ENCODE measurements at places on chromosomes 16 and 17.

GRCh38 chr17:28957277-28957991, 6.1 kb upstream of the PHF12 start:
- no peak for DNase-seq

GRCh38 chr16:5235119-5235518, 137.5 kb upstream of the EEF2KMT start:
- DNase-seq: no peak

- no peak for DNase-seq
These were observed 73.9 kb downstream of the SPAG9 start for GRCh38 chr17:51046514-51047384.

DNA sequence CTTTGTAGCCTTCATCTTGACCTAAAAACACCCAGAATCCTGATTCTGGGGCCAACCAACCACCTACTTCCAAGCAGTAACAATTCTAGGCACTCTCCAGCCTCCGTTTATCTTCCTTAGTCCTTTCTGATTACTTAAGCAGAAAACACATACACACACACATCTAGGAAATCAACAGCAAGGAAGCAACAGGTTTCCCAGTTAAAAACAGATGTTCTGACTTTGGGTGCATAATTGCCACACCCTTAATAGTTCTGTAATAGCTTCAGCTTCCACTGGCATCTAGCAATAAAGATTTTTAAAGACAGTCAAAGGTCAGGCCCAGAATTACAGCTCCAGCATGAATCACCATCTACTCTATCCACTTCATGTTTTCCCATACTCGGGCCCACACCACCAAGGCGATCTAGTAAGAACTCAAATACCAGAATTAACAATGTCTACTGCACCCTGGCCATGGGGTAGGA, 2.6 kb downstream of the ARHGAP17 start:
- no peak for DNase-seq

DNA sequence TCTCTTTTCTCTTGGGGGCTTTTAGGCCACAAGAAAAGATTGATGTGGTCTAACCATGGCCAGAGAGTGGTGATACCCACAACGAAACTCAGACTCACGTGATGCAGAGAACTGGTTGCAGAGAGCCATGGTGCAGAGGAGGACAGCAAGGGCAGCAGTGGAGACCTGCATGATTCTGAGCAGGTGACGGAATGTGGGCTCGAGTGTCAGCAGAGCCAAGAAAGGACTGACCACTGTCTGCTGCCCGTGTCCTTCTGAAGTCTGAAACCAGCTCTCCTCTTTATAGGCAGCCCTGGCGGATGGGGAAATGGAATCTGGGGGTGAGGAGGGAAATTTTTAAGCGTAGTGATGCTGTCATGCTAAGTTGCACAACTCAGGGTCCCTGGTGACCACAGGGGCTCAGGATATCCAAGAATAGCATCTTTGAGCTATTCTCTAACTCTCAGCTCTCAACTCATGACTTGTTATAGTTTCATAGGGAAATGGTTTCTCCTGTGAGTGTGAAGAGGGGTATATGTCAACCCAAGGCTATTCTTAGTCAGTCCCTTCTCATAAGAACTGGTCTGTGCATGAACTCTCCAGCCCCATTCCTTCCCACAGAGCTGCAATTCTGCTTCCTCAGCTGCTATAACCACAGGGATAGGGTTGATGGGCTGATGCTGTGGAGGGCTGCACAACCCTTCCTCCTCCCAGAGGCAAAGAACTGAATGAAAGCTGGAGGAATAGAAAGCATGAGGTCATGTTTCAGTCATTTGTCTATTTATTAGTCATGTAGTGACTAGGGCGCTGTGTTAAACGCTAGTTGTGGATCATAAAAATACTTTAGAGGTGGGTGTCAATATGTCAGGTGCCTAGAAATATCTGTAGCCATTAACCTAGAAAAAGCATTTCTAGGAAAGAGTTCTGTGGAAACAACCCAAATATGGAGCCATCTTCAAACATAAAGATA, at the start of gene CCL3:
Gene CCL3 (minus strand): TSS at position 256 of the 949 bp plus-strand sequence. CDS start 85 bp downstream, at position 171.
- no peak for DNase-seq

GRCh38 chr17:31859487-31860008, 504 bp upstream of the COPRS start:
- no peak for DNase-seq

DNA sequence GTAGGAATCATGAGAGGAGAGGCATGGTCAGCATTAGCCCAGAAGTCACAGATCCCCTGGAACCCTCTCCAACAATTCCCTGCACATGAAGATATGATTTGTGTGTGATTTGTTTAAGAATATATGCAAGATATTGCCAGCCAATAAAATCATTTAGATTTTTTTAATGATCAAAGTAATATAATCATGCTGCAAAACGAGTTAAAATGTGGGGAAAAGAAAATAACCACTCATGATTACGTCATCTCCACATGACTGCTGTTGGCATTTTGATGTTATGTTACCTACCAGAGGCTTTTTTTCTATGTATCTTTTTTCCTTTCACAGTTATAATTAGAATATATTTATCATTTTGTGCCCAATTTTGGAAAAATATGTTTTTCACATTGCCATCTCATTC, 22.4 kb downstream of the SLC35G3 start:
- DNase-seq: no peak

DNA sequence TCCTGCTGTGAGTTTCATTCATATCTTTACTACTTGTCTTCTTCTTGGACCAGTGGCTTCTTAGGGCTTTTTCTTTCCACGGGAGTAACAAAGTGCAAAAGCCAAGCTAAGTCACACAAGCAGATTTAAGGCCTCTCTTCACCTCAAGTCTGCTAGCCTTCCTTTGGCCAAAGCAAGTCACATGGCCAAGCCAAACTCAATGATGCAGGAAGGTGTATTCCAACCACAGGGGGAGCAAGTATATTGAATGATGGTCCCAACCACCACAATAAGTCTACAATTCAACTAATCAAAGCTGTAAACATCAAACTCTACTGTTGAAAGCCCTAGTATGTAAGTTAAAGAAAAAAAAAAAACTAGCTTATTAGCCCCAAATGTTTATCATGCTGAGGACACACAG, 44.5 kb upstream of the CDYL2 start:
- DNase-seq: no peak

DNA sequence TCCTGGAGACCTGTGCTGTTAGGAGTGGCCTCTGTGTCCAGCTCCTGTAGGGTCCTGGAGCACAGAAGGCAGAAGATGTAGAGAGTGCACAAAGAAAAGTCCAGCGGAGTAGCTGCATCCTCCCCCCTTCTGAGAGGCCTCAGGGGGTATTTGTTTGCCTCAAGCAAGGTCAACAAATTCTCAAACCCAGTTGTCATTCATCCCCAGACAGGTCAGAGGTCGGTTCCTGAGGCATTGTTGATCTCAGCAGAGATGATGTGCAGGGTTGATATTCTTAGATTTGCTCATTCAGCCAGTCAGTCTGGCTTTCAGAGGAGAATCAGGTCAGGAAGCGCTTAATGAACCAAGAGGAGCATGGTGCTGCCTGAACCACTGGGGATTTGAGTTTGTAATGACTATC, 8.3 kb upstream of the RBFOX1 start:
- no peak for DNase-seq

GRCh38 chr16:23534868-23535860, 22.0 kb downstream of the EARS2 start:
- no peak for DNase-seq

- DNase-seq: no peak
These were observed 51.8 kb downstream of the RAI1 start for GRCh38 chr17:17732892-17733670.

DNA sequence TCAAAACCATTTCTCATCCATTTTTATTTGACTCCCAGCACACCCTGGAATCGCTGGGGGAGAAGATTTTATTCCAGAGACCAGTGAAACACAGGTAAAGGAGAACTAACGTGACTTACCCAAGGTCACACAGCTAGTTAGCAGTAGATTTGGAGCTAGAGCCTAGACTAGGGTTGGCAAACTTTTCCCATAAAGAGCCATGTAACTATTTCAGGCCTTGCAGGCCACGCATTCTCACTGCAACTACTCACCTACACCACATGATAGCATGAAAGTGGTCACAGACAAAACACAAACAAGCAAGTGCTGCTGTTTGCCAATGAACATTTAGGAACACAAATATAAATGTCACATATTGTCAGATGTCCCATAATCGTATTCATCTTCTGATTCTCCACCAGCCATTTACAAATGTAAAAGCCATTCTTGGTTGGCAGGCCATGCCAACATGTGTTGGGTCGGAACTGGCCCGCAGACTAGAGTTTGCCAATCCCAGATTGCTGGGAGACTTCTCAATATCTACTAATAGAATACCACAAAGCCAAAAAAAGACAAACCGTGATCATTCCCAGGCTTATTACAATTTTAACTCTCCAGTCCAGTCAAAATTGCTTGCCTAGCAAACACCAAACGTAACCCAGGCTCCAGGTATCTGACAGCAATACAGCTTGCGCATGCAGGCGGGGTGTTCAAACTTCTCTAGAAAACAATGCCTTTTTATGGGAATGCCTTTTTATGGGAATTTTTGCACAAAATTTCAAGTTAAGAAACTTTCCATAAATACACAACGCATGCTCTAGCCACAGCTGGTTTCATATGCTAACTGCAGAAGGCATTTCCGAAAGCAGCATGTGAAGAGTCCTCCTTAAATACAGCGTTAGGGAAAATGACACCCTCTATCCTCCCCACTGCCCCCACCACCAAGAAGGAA, 20.9 kb downstream of the ZFHX3 start:
- no peak for DNase-seq

DNA sequence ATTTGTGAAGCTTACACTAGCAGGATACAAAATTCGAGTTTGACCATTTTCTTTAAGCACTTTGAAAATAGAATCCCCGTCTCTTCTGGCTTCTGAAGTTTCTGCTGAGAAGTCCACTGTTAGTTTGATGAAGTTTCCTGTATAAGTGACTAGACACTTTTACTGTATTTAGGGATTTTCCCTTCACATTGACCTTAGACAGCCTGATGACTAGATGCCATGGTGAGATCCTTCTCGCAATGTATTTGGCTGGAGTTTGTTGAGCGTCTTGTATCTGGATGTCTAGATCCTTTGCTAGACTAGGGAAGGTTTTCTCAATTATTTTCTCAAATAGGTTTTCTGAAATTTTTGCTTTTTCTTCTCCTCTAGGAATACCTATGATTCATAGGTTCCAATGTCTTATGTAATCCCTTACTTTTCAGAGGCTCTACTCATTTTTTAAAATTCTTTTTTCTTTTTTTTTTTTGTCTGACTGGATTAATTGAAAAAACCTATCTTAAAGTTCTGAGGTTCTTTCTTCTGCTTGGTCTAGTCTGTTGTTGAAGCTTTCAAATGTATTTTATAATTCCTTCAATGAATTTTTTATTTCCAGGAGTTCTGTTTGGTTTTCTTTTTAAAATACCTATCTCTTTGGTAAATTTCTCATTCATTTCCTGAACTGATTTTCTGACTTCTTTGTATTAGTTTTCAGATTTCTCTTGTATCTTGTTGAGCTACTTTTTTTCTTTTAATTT, 63.7 kb upstream of the ABCC11 start:
- DNase-seq: no peak

DNA sequence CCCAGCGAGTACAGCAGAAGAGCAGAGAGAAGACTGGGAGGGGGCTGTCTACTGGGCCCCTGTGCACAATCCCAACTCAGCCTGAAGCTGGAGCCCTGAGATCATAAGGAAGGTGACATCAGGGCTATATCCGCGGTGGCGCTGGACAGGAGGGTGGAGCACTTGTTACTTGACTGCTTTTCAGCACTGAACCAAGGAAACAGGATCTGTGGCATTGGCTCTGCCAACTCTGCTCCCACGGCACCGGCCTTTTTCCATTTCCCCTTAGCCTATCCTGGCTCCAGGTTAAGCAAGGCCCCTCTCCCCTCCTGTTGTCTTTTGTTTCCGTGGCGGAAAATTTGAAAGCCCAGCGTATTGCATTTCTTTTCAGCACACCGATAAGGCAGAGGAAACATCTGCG, 125.0 kb upstream of the IRX3 start:
- DNase-seq: no peak

Data from activated gamma-delta T cell treated with Interleukin-2 at 50 U/mL for 16 hours (primary cell).